ENCODE measurements at places on chromosomes 7 and 10.
A peak's percentile ranks its signal among the peaks of the same experiment; 100 is the strongest.

- DNase-seq: no peak
These were observed 14.1 kb upstream of the TMEM72 start for GRCh38 chr10:44897049-44897448.

DNA sequence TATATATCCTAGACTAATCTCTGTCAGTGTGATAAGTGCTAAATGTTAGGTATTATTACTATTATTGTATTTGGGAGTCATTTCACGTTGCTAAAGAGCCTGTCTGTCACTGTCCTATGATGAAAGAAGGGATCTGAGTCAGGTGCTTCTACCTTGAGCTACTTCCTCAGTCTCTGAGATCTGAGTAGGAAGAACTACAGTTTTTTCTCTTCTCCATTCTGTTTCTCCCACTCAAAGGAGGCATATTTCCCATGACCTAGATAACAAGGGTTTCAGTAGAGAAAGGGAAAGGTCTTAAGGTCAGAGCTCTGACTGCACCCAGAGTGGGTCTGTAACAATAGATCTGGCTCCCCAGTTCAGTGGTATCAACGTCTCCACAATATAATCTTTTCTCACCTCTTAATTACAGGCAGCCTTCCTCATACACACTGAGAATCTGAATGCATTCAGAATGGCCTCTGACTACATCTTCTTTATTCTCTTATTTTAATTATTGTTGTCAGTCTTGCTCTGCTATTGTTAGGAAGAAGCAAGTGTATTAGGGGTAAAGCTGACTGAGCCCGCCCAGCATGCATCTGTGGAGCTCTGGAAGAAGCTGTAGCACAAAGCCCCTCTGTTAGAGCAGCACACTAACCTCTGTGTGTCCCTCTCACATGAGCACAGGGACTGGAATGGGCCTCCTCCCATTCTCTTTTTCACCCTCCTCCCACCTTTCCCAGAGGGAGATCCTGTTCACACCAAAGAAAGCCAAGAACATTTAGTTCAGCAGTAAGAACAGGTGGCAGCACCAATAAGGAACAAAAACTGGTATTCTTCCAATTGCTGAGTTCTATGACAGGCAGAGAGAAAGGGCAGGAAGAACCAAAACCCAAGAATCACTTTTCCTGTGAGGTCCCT is 38.1 kb downstream of the USP54 start:
- DNase-seq: no peak

- DNase-seq: no peak
These were observed 36.8 kb upstream of the HABP2 start for GRCh38 chr10:113516061-113516460.

DNA sequence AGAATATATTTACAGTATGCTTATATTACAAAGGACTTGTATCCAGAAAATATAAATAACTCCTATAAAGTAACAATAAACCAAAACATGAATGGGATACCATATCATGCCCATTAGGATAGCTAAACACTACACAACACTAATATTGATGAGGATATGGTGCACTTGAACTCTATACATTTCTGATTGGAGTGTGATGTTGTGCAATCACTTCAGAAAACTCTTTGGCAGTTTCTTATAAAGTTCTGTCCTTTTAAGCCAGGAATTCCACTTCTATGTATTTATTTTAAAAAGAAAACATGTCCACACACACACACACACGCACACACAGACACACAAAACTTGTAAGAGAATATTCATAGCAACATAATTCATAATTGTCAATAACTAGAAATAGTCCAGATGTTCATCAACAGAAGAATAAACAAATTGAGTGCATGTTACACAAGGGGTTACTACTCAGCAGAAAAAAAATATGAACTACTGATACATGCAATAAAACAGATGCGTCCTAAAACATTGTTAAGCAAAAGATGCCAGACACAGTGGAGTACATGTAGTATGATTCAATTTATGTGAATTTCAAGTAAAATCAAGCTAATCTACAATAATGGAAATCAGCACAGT is 416.0 kb downstream of the PLXDC2 start:
- DNase-seq: no peak

- peak; percentile 20 for DNase-seq
These were observed 29.5 kb upstream of the ARHGAP22 start for GRCh38 chr10:48634198-48634983.
